ENCODE measurements at places on chromosomes 6 and 20.

- no peak for DNase-seq
Observed at GRCh38 chr6:56958481-56958880, 3.6 kb downstream of the BEND6 start.

GRCh38 chr20:25686081-25687067, 10.3 kb downstream of the ZNF337 start:
- no peak for DNase-seq

- no peak for DNase-seq
Observed at GRCh38 chr6:113820761-113821160, 36.4 kb upstream of the MARCKS start.

- DNase-seq: no peak
Observed at GRCh38 chr20:58839474-58839874, 11.2 kb downstream of the GNAS-AS1 start.

DNA sequence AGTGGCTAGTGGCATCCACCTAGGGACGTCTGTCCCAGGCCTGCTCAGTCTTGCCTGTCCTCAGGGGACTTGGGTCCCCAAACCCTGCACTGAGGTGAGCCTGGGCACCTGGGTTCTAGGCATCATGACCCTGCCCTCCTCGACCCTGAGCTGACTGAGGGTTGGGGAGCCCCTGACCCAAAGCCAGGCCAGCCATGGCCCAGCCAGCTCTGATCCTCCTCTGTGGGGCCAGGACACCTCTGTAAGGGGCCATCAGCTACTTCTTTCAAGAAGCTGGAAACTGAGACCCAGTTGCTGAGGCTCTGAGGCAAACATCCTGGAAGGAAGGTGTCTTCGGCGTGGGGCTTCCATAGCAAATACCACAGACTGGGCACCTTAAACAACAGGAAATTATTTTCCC, 329.3 kb downstream of the QKI start:
- DNase-seq: no peak

Data from hypothalamus (tissue), 51 donors.